ENCODE measurements at places on chromosomes 6 and 20.

DNA sequence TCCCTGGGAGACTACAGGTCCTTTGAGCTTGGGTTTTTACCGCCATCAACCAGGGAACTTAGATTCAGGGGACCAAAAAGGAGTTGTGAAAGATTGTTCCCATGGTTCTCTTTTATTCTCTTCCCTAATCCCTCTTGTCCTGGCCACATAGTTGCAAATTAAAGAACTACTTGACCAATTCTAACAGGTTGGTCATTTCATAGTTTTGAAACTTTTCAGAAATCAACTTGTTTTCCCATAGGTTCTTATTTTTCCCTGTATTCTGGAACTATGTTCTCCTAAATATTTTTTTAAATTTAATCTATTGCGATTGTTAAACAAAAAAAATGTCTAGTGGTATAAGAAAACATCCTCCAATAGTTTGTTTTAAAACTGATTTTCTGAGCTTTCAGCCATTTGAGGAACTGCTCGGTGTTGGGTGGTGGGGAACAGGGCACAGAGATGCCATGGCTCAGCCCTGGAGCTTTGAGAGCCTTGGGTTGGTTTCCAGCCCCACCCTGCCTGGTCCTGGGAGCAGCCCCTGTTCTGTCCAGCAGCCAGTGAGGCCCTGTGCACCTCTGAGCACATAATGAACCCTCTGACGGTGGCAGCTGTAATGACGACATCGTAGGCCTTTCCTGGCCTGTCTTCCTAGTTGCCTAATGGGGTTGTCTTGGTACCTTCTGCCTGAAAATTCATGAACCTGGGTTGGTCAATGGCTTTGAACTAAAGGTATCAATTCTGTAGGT lies 53.5 kb downstream of the TBC1D7 start:
- DNase-seq = no peak

GRCh38 chr6:8814440-8815000 lies 379.2 kb upstream of the SLC35B3 start:
- DNase-seq = no peak

GRCh38 chr6:45192556-45192955 lies 135.6 kb upstream of the RUNX2 start:
- no peak for DNase-seq

- no peak for DNase-seq
These were observed 33.0 kb downstream of the SLCO4A1 start for GRCh38 chr20:62675156-62675876.

DNA sequence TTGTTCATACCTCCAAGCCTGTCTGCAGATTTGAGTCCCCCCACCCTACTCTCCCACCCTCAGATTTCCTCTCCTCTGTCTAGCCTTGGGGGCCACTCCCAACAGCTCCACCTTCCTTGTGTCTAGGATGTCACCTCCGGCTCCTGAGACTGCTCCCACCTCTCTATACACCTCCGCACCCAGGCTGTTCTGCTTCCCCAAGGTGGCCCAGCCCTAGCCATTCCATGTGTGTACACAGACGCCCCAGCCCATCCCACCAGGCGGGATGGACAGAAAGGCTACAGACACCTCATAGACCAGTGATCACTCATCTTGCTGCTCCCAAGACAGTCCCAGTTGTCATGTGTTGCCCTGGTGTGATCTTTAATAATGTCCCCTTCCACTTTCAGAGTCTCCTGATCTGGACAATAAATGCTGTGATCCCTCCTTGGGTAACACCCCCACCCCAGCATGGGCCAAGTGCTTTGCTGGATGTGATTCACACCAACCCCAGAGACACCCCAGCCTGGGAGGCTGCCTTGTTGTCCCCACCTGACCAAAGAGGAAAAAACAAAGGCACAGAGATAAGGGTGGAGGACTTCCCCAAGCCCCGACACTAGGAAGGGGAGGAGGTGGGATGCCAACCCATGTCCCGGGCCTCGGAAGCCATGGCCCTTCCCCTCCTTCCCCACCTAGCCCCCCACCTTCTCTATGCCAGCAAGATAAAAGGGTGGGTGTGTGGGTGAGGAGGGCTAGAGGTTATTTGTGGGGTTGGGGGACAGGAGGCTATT lies 36.1 kb downstream of the MDFI start:
- no peak for DNase-seq

- no peak for DNase-seq
These were observed 123.0 kb downstream of the DOK5 start for GRCh38 chr20:54598352-54598751.

GRCh38 chr6:140002396-140003022 lies 628.1 kb upstream of the CITED2 start:
- no peak for DNase-seq

GRCh38 chr6:150695652-150696051 lies 96.0 kb downstream of the PLEKHG1 start:
- DNase-seq = no peak

GRCh38 chr6:165571721-165572132 lies 91.3 kb downstream of the PDE10A start:
- DNase-seq = no peak

DNA sequence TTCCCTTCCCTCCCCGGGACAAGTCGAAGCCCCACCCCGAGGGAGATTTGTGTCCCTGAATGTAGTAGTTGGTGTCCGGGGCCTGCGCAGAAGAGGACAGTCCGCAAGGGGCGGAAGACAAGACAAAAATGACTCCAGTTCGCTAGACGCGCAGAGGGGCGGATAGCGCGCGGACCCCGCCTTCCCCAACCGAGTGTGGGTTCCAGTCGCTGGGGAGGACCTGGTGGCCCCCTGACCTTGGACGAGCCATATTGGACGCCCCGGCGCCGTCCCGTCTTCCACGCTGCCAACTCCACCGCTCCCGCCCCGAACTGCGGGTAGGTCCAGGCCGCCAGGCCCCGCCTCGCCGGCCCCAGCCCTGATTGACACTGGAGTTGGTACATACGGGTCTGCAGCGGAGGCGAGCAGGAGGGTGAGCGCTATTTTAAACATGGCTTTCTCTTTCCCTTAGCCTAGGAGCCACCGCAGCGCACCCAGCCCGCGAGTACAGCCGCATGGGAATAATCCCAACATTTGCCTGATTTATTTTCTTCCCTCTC lies 802 bp downstream of the HMGN3 start:
- DNase-seq = peak; percentile 68

GRCh38 chr20:56978475-56978874 lies 288.0 kb downstream of the BMP7 start:
- DNase-seq = no peak

Measured in NCI-H2029 treated with DMSO at 0.1 percent for 48 hours (cell line).